HT-29 (cell line): ENCODE measurements at places on chromosomes 5 and 9.

DNA sequence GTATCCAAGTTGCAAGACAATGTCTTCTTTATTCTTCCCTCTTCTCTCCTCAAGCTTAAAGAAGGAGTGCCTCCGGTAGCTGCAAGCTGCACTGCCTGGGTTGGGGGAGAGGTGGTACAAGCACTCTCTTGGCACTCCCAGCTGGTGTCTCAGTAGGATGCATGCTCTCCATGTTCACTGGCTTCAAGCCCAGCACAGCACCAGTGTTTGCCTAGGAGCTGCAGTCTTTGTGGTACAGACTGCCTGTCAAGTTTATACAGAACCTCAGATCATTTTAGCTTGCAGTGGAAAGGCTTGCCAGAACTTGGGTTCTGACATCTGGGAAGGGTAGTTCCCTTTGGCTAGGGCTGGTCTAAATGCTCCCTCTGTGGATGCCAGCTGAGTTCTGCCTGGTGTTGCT, 505.6 kb downstream of the MAN2A1 start:
- no peak for DNase-seq

DNA sequence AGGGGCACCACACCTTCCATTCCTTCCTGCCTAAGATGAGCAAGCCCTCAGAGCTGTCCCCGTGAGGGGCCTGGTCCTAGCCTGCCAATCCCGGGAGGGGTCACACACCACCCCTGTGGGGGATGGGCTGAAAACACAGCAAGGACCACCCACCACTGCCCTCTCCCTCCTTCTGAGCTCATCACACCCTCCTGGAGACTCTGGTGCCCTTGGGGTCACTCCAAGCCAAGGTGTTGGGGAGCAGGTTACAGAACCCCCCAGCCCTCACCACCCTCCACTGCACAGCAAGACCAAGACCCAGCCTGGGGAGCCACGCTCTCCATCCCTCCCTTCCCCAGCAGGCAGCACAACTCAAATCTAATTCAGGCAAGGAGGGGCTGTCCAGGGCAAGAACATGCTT, 60.5 kb upstream of the PPP1R26 start:
- no peak for DNase-seq

- DNase-seq = no peak
Observed at GRCh38 chr5:179120951-179121666, 60.9 kb downstream of the ZNF354C start.

DNA sequence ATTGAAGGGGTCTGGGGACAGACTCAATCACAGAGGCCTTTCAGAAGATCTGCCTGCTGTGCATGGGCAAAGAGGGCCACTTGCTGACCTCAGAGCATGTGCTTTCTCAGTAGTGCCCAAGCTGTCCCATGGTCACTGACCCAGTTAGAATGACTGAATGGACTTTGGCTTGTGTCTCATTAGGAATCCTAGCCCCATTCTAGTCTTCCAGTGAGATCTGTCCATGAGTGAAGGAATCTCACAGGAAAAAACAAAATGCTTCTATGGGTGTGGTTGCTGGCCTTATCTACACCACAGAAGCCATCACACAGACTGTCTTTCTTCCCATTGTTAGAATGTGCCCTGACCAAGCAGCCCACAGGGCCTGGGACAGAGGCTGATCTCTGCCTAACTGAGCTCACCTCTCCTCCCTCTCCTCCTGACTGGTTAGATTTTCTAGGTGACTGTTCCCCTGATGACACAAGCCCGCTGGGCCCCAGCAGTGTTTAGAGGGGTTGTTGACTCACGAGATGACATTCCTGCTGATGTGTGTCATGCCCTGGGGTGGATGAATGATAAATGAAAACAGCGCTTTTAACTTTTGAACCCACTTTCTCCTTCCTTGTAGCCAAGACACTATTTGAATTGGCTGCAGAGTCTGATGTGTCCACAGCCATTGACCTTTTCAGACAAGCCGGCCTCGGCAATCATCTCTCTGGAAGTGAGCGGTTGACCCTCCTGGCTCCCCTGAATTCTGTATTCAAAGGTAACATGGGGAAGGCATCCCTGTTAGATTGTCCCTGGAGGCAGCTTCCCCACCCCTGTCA, 24.8 kb downstream of the TGFBI start:
- peak; percentile 92 for DNase-seq

GRCh38 chr5:150082374-150082773, 4.0 kb downstream of the CSF1R start:
- DNase-seq = no peak

DNA sequence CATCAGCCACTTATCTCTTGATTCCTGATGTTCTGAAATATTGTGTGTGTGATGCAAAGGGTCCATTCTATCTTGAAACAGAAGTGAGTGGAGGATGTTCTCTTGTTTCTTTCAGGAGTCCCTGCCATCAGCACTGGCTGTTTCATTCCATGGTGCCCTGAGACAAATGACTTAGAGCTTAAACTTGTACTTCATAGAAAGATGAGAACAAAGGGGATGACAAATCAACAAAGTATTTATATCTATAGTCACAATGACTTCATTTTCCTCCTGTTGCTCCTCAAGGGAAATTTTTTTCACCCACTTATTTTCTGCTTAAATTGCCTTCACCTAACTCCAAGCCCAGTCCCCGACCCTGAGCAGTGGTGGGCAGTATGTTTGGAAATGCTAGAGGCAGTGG, 171.6 kb downstream of the TARS1 start:
- no peak for DNase-seq

DNA sequence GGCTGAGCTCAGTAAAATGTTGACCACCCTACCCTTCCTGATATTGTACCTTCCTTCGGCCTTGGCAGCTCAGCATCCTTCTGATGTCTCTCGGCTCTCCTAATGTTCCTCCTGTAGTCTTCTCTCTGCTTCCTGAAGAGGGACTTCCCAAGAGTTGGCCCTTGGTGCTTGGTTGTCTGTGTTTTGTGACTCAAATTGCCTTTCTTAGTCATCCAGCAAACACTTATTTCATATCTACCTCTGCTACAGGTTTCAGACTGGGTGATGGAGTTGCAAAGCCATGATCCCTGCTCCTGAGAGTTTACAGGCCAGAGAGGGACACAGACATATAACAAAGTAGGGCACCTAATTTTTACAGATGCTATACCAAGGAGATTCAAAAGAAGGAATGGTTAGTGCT, 70.1 kb downstream of the SV2C start:
- DNase-seq = no peak

GRCh38 chr9:129102791-129103594, 7.6 kb downstream of the CRAT start:
- peak; percentile 71 for DNase-seq
